Karpas-422 (cell line): ENCODE measurements at places on chromosomes 5 and 9.
A peak's percentile ranks its signal among the peaks of the same experiment; 100 is the strongest.

DNA sequence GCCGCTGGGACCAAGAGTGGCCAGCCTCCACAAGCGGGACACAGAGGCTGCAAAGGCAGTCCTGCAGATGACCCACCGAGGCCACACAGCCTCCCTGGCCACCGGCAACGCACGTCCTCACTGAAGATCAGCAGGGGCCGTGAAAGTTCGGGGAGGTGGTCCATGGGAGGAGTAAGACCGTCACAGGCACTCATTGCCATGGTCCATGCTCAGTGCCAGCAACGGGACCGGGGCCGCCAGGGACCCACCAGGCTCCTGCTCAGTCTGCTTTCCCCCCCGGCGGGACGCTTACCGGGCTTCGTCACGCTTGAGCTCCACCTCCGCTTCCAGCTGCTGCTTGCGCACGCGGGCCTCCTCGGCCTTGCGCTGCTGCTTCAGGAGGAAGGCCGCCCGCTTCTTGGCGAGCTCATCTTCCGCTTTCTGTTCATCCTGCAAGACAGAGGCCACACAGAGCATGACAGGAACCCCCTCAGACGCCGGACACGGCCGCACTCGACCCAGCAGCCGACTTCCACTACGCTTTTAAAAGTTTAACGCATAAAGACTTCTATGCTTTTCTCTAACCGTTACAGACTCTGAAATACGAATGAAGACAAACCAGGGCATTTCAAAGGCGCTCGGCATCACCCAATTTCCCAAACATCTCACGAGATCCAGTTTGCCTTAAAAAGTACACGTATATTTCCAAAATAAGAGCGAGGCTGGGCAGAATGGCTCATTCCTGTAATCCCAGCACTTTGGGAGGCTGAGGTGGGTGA, 88.4 kb downstream of the CAMSAP1 start:
- DNase-seq = no peak
- no peaks in the 10 kb centered on the region for H3K27me3 ChIP-seq
- H3K4me3 ChIP-seq = no peak overlapping the region
- H3K36me3 ChIP-seq = peaks cover 9% of the 10 kb centered on the region; the same call in 1 of the 2 replicates

DNA sequence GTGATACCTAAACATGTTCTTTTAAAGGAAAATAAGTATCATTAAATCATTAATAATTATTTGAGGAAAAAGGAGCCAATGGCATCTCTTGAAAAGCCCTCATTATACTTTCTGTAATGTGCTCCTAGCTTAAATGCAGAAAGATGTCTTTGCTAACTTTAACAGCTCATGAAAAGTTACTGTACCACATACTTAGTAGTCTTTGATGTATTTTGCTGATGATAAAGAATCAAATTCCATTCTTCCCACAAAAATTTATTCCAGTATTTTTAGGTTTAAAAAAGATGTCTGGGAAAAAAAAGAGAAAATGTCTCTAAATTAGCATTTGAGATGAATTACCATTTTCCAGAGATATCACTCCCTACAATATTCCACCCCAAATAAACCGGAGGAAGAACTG, 112.5 kb downstream of the PPP2R2B start:
- H3K27me3 ChIP-seq = no peaks in the 10 kb centered on the region
- H3K36me3 ChIP-seq = no peaks in the 10 kb centered on the region
- H3K4me3 ChIP-seq = no peak overlapping the region

DNA sequence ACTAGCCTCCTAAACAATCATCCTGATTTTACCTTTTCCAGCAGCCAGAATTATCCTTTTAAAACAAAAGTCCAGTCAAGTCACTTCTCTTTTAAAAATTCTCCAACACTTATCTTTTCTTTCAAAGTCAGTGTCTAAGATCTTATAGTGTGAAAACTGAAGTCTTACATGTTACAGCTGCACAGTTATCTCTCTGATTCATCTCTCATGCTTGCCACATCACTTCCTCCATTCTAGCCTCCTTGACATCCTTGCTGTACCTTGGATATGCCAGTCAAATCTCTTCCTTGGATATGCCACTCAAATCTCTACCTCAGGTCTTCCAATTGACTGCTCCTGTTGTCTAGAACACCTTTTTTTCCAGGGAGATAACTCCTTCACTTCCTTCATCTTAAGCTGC, 361.7 kb upstream of the FTMT start:
- no peak overlapping the region for H3K27ac ChIP-seq
- H3K4me1 ChIP-seq = no peaks in the 10 kb centered on the region
- no peaks in the 10 kb centered on the region for H3K27me3 ChIP-seq
- no peaks in the 10 kb centered on the region for H3K36me3 ChIP-seq

DNA sequence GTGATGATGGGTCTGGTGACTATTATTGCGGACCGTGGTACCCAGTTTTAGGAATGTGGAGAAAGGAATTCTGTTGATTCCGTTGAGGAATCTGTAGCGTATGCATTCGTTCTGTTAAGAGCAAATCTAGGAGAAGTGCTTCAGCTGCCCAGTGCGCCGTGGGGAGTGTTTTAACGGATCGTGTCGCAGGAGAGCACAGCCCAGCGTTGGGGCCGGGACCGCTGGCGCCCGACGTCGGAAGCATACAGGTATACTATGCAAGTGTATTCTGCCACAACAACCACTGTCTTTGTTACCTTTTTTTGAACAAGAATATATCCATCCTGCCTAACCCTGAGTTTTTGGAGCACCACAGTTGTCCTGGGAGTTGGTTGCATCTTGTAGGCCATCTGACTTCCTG, 42.7 kb downstream of the TENT4A start:
- H3K4me1 ChIP-seq = no peaks in the 10 kb centered on the region
- no peak overlapping the region for H3K4me3 ChIP-seq
- peaks cover 29% of the 10 kb centered on the region for H3K36me3 ChIP-seq
- DNase-seq = no peak
- no peak overlapping the region for H3K27ac ChIP-seq
- H3K27me3 ChIP-seq = no peaks in the 10 kb centered on the region

DNA sequence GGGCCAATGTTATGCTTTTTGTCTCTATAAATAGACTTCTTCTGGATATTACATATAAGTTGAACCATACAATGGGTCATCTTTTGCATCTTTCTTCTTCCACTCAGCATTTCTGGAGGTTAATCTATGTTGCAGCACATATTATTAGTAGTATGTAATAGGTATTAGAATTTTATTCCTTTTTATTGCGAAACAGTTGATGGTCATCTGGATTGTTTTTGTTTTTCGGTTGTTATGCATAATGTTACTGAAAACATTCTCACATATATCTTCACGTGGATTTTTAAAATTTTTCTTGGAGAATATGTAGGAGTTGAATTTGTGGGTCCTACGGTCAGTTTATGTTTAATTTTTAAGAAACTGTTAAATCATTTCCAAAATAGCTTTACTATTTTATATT, 466.8 kb downstream of the SLCO4C1 start:
- no peaks in the 10 kb centered on the region for H3K27me3 ChIP-seq
- H3K4me1 ChIP-seq = no peaks in the 10 kb centered on the region
- H3K36me3 ChIP-seq = no peaks in the 10 kb centered on the region
- no peak for DNase-seq
- H3K4me3 ChIP-seq = no peak overlapping the region
- no peak overlapping the region for H3K27ac ChIP-seq

- no peaks in the 10 kb centered on the region for H3K36me3 ChIP-seq
- H3K27ac ChIP-seq = no peak overlapping the region
- H3K27me3 ChIP-seq = no peaks in the 10 kb centered on the region
- no peak for DNase-seq
- H3K4me1 ChIP-seq = no peaks in the 10 kb centered on the region
Observed at GRCh38 chr5:5374009-5374715, 48.3 kb upstream of the ICE1 start.

- no peaks in the 10 kb centered on the region for H3K4me1 ChIP-seq
- H3K27me3 ChIP-seq = no peaks in the 10 kb centered on the region
- no peak overlapping the region for H3K27ac ChIP-seq
- no peak overlapping the region for H3K4me3 ChIP-seq
- no peaks in the 10 kb centered on the region for H3K36me3 ChIP-seq
- no peak for DNase-seq
Observed at GRCh38 chr5:100432741-100433140, 102.4 kb upstream of the FAM174A start.

DNA sequence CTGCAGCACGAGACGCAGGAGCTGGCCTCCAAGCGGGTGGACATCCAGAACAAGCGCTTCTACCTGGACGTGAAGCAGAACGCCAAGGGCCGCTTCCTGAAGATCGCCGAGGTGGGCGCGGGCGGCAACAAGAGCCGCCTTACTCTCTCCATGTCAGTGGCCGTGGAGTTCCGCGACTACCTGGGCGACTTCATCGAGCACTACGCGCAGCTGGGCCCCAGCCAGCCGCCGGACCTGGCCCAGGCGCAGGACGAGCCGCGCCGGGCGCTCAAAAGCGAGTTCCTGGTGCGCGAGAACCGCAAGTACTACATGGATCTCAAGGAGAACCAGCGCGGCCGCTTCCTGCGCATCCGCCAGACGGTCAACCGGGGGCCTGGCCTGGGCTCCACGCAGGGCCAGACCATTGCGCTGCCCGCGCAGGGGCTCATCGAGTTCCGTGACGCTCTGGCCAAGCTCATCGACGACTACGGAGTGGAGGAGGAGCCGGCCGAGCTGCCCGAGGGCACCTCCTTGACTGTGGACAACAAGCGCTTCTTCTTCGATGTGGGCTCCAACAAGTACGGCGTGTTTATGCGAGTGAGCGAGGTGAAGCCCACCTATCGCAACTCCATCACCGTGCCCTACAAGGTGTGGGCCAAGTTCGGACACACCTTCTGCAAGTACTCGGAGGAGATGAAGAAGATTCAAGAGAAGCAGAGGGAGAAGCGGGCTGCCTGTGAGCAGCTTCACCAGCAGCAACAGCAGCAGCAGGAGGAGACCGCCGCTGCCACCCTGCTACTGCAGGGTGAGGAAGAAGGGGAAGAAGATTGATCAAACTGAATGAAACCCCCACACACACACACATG, 654 bp downstream of the PURA start:
- H3K4me1 ChIP-seq = peaks cover 42% of the 10 kb centered on the region
- peak overlapping the region; percentile 86 for H3K4me3 ChIP-seq
- no peaks in the 10 kb centered on the region for H3K36me3 ChIP-seq
- DNase-seq = peak; percentile 47
- H3K27me3 ChIP-seq = no peaks in the 10 kb centered on the region; the same call in 1 of the 2 replicates

DNA sequence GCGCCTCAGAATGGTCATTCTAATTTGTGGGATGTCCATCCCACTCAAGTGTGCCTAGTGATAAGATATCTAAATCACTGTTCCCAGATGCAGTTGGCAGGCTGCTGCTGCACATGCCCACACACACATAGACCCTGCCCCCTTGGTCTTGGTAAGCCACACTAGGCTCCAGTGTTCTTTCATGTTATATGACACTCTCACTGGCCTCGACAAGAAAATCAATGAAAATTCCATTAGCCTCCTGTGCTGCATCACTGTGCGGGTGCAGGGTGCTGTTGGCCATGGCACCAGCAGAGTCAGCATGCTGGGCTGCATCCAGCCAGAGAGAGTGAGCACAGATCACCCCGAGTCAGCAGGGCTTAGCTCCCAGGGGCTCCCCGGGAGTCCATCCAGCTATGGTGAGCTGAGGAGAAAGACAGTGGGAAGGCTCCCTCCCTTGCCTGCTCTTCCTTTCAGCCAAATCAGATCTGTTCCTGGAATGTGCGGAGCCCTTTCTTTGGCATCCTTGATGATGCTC, 59.9 kb downstream of the ABLIM3 start:
- H3K4me3 ChIP-seq = no peak overlapping the region
- H3K36me3 ChIP-seq = no peaks in the 10 kb centered on the region
- H3K4me1 ChIP-seq = no peaks in the 10 kb centered on the region
- peaks cover 6% of the 10 kb centered on the region; the same call in 1 of the 2 replicates for H3K27me3 ChIP-seq

- no peak overlapping the region for H3K4me3 ChIP-seq
- H3K4me1 ChIP-seq = peaks cover 5% of the 10 kb centered on the region
- no peak for DNase-seq
- H3K27ac ChIP-seq = no peak overlapping the region
- no peaks in the 10 kb centered on the region for H3K27me3 ChIP-seq
Observed at GRCh38 chr9:70411930-70412831, 2.3 kb downstream of the KLF9 start.

DNA sequence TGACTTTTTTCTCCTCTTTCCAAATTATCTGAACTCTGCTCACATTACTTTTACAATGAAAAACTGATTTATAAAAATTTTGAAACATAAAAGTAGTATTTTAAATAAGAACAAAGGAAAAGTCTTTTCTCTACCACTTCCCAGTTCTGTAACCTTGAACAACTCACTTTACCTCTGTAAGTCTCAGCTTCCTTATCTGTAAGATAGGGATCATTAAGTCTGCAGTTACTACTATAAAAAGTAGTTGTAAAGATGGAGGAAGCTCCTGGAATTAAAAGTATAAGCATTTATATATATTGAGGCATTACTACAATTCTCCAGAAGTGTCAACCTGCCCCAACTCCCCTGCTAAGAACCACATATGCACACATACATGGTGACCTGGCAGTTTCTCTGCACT, 88.0 kb downstream of the TTC39B start:
- no peak overlapping the region for H3K4me3 ChIP-seq
- no peaks in the 10 kb centered on the region for H3K4me1 ChIP-seq
- no peaks in the 10 kb centered on the region for H3K27me3 ChIP-seq
- no peak for DNase-seq

DNA sequence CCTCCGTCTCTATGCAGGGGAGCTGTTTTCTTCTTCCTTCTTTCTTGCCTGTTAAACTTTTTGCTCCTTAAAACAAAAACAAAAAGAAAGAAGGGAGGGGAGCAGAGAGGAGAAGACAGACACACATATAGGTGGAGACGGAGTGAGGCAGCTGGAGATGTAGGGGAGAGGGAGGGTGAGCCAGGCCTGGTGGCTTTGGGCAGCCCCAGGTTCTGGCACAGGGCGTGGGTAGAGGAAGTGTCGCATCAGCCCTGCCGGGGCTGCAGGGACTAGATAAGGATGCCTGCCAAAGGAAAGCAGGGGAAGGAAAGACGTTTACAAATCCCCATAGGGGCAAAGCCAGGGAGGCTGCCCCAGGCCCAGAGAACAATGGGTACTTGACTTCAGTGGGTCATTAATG, 38.7 kb upstream of the PTGS1 start:
- peaks cover 5% of the 10 kb centered on the region for H3K4me1 ChIP-seq
- H3K36me3 ChIP-seq = no peaks in the 10 kb centered on the region
- H3K27me3 ChIP-seq = no peaks in the 10 kb centered on the region
- H3K27ac ChIP-seq = no peak overlapping the region

- H3K27me3 ChIP-seq = no peaks in the 10 kb centered on the region
- H3K4me1 ChIP-seq = peaks cover 89% of the 10 kb centered on the region
- peak overlapping the region; percentile 97 for H3K27ac ChIP-seq
Observed at GRCh38 chr9:98031935-98032334, 24.6 kb upstream of the NANS start.

- DNase-seq = peak; percentile 75
- H3K4me1 ChIP-seq = no peaks in the 10 kb centered on the region
- no peak overlapping the region for H3K4me3 ChIP-seq
- no peak overlapping the region for H3K27ac ChIP-seq
Observed at GRCh38 chr9:9790216-9790872, 822.5 kb downstream of the PTPRD start.
